ENCODE measurements at places on chromosomes 11 and 22.

DNA sequence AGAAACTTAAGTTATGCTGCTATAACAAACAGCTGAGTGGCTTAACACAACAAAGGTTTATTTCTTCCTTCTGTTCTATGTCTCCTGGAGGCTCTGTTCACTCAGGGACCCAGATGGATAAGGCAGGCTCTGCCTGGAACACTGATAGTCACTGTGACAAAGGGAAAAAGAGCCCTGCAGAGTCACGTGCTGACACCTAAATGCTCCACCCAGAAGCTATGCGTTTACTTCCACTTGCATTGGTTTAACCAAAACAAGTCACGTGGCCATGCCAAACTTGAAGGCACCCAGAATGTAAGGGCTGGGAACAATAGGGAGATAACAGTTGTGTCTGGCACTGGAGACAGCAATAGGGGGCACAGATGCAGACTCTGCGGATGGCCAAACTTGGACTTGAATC is 3.4 kb upstream of the MS4A15 start:
- no peak for DNase-seq

- peak; percentile 41 for DNase-seq
These were observed 252.3 kb downstream of the KIRREL3 start for GRCh38 chr11:126748100-126748791.

GRCh38 chr11:3859373-3859881 is 4.0 kb downstream of the STIM1 start:
- DNase-seq = no peak

- DNase-seq = no peak
These were observed 77.5 kb downstream of the CNTN5 start for GRCh38 chr11:99098258-99098657.

GRCh38 chr11:44257338-44258189 is 52.4 kb downstream of the ALX4 start:
- no peak for DNase-seq

GRCh38 chr11:119324189-119324588 is 7.3 kb upstream of the MCAM start:
- DNase-seq = no peak

GRCh38 chr11:119907122-119907851 is 178.3 kb upstream of the NECTIN1 start:
- DNase-seq = no peak

- no peak for DNase-seq
These were observed 85.5 kb downstream of the APIP start for GRCh38 chr11:34830648-34831047.

- no peak for DNase-seq
These were observed 1.9 kb upstream of the RFPL3 start for GRCh38 chr22:32355760-32356159.

DNA sequence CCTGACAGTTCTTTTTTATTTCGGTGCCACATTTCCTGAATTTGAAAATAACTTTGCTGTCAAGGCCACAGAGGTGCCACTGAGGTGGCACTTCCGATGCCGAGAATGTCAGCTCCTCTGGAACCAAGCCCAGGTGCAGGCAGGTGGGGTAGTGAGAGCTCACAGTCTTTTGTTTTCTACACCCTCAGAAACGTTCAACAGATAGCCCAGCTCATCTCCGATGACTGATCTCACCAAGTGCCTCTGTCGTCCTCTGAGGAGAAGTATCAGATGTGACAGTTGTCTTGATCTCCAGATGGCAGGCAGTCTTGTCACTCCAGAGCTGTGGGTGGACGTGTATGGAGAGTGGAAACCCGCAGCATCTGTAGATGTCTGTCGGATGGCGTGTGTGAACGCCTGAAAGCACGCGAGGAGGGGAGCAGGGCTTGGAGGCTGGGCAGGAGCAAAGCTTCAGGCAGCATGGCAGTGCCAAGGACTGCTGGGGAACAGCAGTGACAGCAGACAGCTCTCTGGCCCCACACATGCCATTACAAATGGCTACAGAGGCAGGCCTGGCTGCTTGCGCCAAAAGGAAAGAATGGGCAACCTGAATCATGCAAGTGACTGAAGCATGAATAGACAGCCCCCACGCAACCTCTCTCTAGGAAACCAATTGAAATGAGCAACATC is 877.0 kb downstream of the OPCML start:
- DNase-seq = no peak

GRCh38 chr11:26149585-26149984 is 182.3 kb upstream of the ANO3 start:
- no peak for DNase-seq

GRCh38 chr11:28582506-28582905 is 474.3 kb downstream of the METTL15 start:
- no peak for DNase-seq

GRCh38 chr22:31605851-31606585 is 56.0 kb downstream of the PISD start:
- no peak for DNase-seq

DNA sequence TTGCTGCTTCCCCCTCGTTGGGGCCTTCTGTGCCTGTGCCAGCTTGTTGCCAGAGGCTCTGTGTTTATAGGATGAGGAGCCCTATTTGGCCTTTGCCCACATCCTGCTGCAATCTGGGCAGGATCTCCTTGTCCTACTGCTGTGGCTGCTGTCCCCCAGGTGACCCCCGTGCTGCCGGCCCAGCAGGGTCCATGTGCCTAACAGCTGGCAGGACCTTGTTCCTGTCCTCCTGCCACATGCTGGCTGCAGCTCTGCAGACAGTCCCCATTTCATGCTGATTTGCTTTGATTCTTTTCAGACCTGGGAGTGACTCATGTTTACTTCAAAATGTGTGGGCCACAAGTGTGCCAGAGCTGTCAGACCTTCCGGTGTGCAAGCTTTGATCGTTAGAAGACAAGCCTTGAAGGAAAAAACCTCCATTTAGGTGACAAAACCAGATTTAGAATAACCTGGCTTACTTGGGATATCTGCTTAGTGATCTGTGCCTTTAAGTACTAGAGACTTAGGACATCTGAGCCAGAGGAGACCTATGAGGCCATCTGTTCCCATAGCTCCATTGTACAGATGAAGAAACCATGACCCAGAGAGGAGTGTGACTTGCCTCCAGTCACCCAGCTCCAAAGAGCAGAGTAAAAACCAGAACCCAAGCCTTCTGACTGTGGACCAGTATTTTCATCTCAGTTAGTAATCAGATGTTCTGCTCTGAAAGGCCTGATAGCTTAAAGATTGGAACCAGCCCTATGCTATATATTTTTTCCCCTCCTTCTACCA is 11.1 kb downstream of the NAV2 start:
- DNase-seq = no peak

DNA sequence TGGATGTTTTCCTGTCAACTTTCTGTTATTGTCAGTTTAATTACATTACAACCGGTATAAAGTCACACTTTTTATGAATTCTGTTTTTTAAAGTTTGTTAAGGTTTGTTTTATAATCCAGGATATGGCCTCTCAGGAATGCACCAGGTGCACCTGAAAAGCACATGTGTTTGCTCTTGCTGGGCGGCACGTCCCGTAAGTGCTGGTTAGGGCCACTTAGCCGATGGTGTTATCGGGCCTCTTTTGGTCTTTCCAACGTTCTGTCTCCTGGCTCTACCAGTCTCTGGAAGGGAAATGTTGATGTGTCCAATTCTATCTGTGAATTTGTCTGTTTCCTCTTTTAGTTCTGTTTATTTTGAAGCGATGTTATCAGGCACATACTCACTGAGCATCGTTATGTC is 695.7 kb downstream of the BRD1 start:
- no peak for DNase-seq

GRCh38 chr11:69624293-69624692 is 16.7 kb upstream of the CCND1 start:
- no peak for DNase-seq

- DNase-seq = no peak
These were observed 10.5 kb downstream of the ELFN2 start for GRCh38 chr22:37416827-37417226.

DNA sequence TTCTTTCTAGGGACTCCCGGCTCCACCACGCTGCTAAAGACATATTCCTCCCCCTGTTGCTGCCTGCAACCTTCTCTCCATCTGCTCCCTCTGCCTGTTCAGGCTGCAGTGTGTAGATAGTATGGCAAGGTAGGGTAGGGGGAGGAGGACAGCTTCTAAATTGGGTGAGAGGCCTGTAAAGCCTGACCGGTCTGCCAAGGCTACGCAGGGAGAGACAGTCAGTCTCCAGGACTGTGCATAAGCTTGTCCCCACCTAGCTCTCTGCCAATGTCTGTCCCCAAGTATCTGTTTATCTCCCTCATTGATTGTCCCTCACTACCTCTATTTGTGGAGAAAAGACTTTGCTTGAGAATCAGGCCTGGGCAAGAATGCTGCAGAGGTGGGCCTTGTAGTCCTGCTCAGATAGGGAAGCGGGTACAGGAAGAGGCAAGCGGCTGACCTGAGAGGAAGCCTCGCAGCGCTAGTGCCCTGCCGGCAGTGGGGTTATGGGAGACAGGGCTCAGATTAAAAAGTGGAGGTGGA is 871 bp upstream of the SEZ6L start:
- DNase-seq = no peak

- no peak for DNase-seq
These were observed 444.4 kb downstream of the DLG2 start for GRCh38 chr11:85182441-85183387.

- DNase-seq = no peak
These were observed 2.4 kb downstream of the MAPK11 start for GRCh38 chr22:50267591-50268390.

GRCh38 chr22:30334646-30335045 is 7.9 kb upstream of the TBC1D10A start:
- DNase-seq = no peak

- no peak for DNase-seq
These were observed 108.7 kb upstream of the CD82 start for GRCh38 chr11:44456544-44457300.

DNA sequence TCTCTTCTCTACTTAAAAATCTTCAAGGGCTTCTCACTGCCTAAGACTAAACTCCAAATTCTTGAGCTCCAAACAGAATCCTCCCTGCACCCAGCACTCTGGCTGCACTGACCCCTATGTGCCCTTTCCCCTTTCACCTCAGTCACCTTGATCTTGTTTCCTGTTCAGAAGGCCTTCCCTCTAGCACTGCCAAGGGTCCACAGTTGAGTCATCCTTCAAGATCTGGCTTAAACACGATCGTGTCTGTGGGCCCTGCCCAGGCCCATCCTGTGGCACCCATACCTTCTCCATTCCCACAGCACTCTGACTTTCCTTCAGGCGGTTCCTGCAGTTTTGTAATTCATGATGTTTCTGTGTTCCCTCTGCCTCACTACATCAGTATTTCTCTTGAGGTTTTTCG is 129.2 kb downstream of the ARL14EP start:
- no peak for DNase-seq
